Right atrium auricular region (tissue), 2 donors: ENCODE measurements at places on chromosomes 1 and 21.

DNA sequence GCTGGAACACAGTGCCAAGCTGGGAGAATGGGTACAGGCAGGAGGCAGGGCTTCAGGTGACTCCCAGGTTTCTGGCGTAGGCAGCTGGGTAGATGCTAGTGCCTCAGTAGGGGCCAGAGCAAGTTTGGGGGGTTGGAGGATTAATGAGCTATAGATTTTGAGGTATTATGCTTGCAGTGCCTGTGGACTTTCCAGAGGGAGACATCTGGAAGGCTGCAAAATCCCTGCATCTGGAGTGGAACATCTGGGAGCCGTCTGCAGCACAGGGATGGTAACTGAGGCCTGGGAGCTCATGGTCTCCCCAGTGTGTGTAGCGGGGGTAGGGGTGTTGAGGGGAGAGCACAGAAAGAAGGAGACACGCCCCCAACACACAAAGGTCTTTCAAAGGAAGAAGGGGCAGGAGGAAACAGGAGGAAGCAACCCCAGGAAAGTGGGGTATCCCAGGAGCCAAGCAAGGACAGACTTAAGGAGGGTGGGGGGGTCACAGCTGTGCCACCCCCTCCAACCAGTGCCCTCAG is 2.2 kb upstream of the PDZK1IP1 start:
- DNase-seq: peak; percentile 4

GRCh38 chr1:56715156-56715555 is 70.0 kb downstream of the PRKAA2 start:
- DNase-seq: no peak

- DNase-seq: no peak
Measured at GRCh38 chr1:243970077-243970476, 81.0 kb upstream of the ZBTB18 start.

DNA sequence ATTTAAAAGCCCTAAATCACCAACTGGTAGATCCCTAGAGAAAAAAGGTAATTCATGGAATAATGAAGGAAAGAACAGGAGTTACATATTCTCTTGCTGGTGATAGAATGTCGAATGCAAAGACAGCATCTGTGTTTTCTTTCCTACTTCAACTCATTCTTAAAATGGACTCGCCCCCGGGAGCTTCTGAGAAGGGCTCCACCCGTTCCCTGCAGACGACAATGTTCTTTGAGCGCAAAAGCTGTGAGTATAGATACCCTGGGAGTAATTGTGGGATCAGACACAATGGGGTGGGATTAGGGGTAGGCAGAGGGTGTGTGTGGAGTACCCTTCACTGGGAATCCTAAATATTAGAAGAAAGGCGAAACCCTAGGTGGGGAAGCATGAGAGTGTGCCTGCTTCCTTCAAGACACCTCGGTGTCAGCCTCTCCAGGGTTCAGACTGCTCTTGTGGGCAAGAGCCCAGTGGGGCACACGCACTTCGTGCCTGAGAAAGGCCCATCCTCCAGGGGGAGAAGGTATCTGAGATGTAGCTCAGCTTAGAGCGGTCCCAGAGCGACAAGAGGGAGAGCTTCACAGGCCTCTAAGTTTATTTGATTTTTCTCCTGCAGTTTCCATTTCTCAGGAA is 123.3 kb upstream of the DPYD start:
- DNase-seq: no peak

DNA sequence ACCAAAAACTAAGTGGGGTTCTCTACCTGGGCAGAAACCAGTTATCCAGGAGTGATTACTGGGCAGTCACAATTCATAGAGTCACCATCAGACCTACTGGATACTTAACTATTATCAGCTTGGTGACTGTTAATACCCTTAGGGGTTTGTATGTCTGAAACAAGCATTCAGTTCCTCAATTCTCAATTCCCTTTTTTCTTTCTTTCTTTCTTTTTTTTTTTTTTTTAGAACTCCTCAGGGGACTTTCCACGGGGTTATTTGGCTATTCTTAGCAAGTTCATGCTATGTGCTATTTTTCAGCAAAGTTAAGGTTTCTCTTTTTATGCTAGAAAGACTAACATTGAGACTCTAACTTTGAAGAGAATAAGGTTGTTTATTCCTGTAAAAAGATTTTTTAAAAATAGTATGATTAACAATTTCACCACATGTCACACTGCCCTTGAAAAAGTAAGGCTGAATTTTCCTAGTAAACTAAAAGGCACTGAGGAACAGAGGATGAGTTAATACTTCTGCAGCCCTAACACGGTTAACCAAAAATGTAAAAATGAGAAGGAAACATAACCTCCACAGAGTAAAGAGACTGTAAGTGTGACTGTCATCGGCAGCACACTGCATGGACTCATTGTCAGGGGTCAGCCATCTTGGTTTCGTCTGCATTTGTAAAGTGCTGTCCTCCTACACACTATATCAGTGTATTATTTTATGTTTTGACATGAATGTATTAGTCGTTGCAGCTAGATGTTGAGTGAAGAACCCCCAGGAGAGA is 310.2 kb downstream of the NTNG1 start:
- DNase-seq: no peak

GRCh38 chr1:6688001-6688400 is 13.6 kb downstream of the DNAJC11 start:
- DNase-seq: no peak

DNA sequence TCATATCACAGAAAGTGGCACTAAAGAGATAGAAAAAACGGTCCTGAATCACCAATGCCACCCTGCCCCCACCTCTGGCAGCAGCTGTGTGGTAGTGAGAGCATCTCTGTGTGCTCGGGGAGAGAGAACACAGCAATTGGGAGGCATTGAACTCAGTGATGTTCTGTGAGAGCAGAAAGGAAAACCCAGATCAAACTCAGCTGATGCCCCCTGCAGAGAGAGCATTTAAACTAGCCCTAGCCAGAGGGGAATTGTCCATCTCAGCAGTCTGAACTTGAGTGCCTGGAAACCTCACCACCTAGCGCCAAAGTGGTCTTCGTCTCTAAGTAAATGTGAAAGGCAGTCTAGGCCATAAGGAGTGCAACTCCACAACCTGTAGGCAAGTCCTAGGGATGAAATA is 21.3 kb downstream of the SLC44A5 start:
- no peak for DNase-seq

- no peak for DNase-seq
Measured at GRCh38 chr1:3479511-3480368, 25.3 kb downstream of the ARHGEF16 start.

DNA sequence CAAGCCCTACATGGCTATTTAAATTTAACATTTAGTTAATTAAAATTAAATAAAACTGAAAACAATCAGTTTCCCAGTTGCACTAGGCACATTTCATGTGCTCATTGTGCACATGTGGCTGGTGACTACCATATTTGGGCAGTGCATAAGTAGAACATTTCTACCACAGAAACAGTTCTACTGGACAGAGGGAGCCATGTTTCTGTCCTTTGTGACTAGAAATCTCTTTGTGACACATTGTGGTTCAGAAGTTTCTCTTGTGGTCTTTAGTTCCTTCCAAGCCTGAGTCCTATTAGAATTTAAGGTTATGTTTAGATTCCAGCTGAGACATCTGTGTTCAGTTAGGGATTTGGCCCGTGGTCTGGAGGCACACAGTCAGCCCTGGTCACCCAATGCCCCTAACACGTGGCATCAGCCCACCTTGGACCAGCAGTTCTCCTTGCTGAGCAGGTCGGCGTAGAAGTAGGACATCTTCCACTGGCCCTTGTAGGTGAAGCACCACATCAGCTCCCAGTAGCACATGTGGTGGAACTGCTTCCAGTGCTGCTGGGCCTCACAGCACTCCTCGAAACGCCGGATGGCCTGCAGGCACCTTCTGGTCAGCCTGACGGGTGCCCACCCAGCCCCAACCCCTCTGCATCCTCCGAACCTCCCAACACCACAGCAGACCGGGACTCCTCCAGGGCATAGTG is 29.1 kb downstream of the TTC39A start:
- no peak for DNase-seq

DNA sequence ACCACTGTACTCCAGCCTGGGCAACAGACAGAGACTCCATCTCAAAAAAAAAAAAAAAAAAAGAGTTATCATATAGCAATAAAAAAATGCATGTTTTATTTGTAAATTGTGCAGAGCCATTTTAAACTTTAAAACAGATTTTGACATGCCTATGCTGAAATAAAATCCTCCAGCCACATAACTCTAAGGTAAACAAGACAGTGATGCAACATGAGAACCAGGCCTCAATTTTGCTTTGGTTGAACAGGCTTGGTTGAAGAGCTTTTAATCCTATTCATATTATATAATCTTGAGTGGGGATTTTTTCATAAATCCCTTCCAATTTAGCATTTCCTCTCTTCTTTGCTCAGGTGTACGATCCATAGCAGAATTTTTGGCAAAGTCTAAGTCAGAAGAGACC is 26.1 kb downstream of the ARMH1 start:
- no peak for DNase-seq

GRCh38 chr1:15381805-15382204 is 27.9 kb upstream of the EFHD2 start:
- DNase-seq: no peak

DNA sequence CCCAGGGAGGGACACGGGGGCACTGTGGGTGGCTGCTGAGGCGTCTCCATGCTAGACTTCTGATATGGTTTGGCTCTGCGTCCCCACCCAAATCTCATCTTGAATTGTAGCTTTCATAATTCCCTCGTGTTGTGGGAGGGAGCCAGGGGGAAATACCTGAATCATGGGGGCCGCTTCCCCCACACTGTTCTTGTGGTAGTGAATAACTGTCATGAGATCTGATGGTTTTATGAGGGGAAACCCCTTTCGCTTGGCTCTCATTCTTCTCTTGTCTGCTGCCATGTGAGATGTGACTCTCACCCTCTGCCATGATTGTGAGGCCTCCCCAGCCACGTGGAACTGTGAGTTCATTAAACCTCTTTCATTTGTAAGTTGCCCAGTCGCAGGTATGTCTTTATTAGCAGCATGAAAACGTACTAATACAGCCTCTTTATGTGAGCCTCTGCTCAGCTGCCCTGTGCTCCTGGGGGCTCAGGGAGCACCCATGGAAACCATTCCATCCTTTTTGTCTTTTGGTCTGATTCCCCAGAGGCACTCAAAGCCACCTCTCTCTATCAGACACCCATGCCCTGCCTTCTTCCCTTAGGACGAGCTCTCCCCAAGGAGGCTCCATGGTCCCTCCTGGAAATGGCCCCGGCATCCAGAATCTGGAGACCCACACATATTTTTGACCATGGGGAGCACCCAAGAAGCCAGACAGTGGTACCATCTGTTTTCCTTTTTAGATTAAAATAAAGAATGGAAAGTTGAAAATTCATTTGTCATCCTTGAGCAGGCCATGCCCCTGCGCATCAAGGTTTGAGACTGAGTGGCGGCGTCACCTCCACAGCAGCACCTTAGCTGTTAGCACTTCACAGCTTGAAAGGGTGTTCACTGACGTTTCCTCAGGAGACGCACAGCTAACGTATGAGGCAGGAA is 65.9 kb upstream of the FAM20B start:
- DNase-seq: no peak

- DNase-seq: no peak
Measured at GRCh38 chr1:178052650-178053461, 41.0 kb upstream of the RASAL2 start.

- DNase-seq: peak; percentile 80
Measured at GRCh38 chr21:35989138-35989735, 71.1 kb downstream of the SETD4 start.

DNA sequence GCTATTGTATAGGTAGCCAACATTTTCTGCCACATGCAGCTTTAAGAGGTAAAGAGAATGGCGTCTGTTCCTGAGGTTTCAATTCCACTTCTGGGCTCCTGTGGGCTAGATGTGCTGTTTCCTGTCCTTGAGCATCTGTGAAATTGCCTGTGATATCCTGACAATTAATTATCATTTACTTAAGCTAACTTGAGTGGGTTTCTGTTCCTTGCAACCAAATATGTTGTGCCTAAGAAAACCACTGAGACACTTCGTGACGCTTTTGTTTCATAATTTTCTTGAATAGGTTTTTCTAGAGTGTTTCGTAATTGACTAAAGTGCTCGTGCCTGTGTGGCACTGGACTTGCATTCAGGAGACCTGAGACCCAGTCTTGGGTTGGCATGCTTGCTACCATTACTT is 127.3 kb upstream of the POU3F1 start:
- DNase-seq: no peak

GRCh38 chr1:12185036-12185917 is 18.5 kb downstream of the TNFRSF1B start:
- DNase-seq: no peak

DNA sequence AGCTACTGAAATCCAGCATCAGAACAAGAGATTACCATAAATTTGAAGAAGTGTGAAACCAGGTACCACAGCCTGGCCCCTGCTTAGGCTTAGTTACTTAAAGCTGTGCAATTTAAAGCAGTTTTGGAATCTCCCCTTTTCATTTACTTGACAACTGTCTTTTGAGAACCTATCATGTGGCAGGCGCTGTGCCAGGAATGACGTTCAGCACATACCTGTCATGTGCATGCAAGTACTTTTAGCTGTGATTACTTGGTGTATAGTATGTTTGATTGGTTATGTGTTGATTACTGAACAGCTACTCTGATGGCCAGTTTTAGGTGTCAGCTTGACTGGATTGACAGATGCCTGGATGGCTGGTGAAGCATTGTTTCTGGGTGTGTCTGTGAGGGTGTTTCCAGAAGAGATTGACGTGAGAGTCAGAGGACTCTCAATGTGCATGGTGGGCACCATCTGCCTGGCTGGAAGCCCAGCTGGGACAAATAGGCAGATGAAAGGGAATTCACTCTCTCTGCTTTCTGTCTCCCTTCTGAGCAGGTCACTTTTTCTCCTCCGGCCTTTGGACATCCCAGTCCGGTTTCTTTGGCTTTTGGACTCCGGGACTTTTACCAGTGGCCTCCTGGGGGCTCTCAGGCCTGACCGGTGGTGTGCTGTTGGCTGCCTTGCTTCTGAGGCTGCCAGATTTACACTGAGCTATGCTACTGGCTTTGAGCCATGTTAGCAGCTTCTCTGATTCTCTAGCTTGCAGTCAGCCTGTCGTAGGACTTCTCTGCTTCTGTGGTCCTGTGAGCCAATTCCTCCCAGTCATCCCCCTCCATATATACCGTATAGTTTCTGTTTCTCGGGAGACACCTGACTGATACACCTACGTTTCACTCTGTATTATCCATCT is 178.0 kb downstream of the RYR2 start:
- no peak for DNase-seq

GRCh38 chr1:43035821-43036741 is 77.4 kb upstream of the SLC2A1 start:
- DNase-seq: no peak

- no peak for DNase-seq
Measured at GRCh38 chr1:217462666-217463065, 168.2 kb downstream of the GPATCH2 start.

GRCh38 chr1:231930257-231930947 is 303.8 kb downstream of the DISC1 start:
- no peak for DNase-seq

GRCh38 chr1:224168859-224169380 is 14.1 kb upstream of the DEGS1 start:
- DNase-seq: no peak

DNA sequence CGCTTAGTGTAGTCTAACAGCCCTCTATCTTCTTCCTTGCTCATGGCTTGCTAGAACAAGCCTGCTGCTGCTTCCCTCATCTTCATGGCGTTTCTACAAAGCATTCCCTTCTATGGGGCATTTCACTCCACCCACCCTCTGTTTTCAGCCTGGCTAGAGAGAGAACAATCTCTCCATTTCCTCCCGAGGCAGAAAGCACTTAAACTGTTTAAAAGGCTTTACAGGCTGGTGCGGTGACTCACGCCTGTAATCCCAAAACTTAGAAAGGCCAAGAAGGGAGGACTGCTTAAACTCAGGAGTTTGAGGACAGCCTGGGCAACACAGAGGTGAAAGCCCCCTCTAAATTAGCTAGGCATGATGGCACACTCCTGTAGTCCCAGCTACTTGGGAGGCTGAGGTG is 17.8 kb downstream of the ORC1 start:
- DNase-seq: no peak

GRCh38 chr1:84603223-84603622 is 29.0 kb upstream of the CTBS start:
- no peak for DNase-seq
